ENCODE measurements at places on chromosomes 7 and 10. TPM values are rescaled to one million over a fixed set of nuclear protein-coding genes. Genes with fewer than 3 reads are reported as not detected.

The SMKR1 gene
- total RNA-seq: 3.7 TPM

The PRKG1 gene
- 15.5 TPM for total RNA-seq

The IL6 gene
- total RNA-seq: not detected

The MCU gene
- total RNA-seq: 51.8 TPM

The DDC gene
- 0.82 TPM for total RNA-seq

The CHN2 gene
- total RNA-seq: 96.6 TPM

The EVX1 gene
- not detected for total RNA-seq

The ADAMTS14 gene
- total RNA-seq: 0.41 TPM

The TNS3 gene
- total RNA-seq: 6.1 TPM

The SIRT1 gene
- total RNA-seq: 45.7 TPM

The A1CF gene
- not detected for total RNA-seq

The CNTNAP2 gene
- total RNA-seq: 110 TPM

The SPAM1 gene
- not detected for total RNA-seq

The LIPN gene
- total RNA-seq: not detected

The HOXA7 gene
- total RNA-seq: not detected

The LRRC18 gene
- total RNA-seq: not detected

The MICALL2 gene
- 3.7 TPM for total RNA-seq

GRCh38 chr10:122450353-122450990 lies 4.0 kb upstream of the ARMS2 start:
- no peak for DNase-seq

DNA sequence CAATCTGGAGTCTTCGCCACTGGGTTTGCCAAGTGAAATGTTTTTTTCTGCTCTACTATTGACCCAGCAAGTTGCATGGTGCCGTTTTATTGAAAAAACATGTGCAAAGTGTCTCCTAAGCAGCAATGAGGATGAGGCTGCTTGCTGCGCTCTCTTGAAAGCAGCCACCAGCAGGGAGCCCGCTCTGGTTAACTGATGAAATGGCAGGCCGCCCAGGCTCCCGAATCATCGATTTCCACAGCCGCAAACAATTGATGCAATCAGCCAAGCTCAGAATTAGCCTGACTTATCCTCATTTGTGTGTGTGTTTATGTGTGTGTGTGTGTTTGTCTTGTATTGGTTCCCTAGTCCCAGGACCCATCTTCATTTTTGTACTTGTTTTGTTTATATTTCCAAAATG lies 22.2 kb upstream of the LYZL1 start:
- DNase-seq: no peak

DNA sequence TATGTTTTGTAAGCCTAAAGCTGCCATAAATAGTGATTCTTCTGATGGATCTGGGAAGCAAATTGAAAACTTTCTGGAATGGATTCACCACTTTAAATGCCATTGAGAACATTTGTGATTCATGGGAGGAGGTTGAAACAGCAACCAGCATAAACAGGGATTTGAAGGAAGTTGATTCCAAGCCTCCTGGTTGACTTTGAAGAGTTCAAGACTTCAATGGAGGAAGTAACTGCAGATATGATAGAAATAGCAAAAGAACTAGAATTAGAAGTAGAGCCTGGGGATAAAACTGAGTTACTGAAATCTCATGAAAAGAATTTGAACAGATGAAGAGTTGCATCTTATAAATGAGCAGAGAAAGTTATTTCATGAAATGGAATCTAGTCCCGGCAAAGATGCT lies 99.2 kb downstream of the LRRC4 start:
- DNase-seq: no peak

GRCh38 chr10:96532523-96532922 lies 18.8 kb upstream of the TLL2 start:
- no peak for DNase-seq

GRCh38 chr7:139730746-139731612 lies 46.8 kb downstream of the HIPK2 start:
- no peak for DNase-seq

DNA sequence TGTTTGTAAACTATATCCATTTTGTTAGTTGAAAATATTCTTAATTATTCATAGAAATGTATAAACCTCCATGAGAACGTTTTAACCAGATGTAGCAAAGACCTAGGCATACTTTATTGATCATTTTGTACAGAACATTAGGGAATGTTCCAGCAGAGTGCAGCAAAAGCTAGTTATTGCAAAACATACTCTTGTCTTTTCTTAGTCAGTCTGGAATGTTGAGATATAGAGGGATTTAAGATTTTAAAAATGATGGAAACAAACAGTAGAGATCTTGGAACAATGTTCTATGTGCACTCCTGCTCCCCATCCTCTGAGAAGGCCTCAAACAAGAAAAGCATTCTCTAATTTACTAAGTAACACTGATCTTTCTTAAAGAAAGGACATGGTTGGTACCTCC lies 292.1 kb downstream of the BBS9 start:
- no peak for DNase-seq

DNA sequence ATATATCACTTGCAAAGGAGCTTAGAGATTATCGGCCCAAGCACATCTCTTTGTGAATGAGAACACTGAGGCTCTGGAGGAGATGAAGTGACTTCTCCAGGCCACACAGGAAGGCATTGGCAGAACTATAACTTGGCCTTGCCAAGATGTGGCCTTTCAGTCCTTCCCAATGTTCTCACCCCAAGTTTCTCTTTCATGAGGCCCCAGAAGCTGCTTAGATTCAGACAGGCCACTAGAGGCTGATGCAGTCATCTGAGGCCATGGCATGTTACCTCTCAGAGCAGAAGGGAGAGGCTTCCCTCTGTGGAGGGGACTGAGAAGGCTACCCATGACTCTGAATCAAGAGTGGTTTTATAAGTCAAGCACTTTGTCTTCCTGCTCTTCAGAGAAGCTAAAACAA lies 1003.7 kb downstream of the LRMDA start:
- DNase-seq: no peak

- no peak for DNase-seq
Measured at GRCh38 chr10:69892816-69893215, 91.1 kb downstream of the COL13A1 start.

- no peak for DNase-seq
Measured at GRCh38 chr7:47725031-47725780, 143.3 kb upstream of the TNS3 start.

DNA sequence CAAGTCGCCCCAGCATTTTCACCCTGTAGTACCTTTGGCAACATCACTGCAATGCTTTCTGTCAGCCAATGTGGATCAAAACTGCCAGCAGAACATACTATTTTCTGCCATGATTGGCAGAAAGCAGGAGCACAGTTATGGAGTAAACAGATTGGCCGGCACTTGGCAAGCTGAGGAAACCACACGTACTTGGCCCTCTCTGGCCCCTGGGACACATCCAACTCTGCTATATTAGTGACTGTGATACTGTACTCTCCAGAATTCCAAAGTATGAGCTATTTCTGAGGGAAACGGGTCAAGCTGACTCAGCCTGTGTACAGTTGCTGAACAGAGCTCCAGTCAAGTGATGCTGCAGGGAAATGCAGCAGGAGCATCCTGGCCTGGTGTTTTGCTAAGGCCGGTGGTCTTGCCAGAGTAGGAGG lies 39.8 kb upstream of the LANCL2 start:
- no peak for DNase-seq

GRCh38 chr7:111414374-111414773 lies 147.9 kb downstream of the IMMP2L start:
- no peak for DNase-seq

DNA sequence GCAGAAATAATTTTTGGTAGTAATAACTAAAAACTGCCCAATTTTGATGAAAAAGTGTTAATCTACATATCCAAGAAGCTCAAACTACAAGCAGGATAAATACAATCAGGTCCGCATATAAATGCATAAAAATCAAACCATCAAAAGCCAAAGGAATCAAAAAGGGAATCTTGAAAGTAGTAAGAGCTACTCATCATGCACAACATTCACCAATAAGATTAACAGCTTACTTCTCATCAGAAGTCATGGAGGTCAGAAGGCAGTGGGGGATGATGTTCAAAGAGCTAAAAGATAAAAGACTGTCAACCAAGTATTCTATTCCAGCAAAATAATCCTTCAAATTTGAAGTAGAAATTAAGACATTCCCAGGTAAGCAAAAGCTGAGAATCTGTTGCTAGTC lies 76.4 kb downstream of the CRPPA start:
- DNase-seq: no peak

GRCh38 chr10:22344249-22344648 lies 1.0 kb upstream of the SPAG6 start:
- DNase-seq: no peak

DNA sequence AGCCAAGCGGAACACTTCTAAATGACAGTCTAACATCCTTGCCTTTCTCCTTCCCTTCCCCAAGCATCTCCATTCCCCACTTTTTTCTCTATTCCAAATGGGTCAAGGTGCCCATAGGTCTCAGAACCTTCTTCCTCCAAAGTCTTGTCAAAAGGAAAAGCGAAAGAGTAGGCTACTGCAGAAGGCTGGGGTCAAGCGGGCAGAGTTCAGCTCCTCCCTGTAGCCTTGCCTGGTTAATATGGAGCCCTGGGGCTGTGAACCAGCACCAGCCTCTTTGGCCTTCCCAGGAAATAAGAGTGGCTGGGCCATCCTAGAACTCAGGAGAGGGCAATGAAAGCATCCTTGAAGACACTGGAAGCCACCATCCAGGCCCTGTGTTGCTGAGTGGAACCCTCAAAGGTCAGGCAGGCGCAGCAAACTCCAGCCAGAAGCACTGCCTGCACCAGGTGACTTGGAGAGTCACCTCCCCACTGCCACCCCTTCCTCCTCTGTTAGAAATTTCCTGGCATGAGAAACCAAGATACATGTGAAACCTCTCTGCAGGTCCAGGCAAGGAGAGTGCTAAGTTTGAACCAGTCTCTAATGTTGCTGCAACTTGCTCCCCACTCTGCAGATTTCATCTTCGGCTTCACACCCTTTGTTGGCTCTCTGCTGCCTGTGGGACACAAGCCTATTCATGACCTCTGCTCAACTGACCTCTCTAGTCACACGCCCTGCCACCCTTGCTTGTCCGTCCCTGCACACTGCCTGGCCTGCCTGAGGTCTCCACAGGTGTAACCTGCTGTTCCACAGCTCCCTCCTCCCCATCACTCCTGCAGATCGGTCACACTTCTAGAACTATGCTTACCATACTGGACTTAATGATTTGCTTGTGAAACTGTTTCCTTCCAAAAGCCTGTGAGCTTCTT lies 74.9 kb downstream of the SH3PXD2A start:
- no peak for DNase-seq

DNA sequence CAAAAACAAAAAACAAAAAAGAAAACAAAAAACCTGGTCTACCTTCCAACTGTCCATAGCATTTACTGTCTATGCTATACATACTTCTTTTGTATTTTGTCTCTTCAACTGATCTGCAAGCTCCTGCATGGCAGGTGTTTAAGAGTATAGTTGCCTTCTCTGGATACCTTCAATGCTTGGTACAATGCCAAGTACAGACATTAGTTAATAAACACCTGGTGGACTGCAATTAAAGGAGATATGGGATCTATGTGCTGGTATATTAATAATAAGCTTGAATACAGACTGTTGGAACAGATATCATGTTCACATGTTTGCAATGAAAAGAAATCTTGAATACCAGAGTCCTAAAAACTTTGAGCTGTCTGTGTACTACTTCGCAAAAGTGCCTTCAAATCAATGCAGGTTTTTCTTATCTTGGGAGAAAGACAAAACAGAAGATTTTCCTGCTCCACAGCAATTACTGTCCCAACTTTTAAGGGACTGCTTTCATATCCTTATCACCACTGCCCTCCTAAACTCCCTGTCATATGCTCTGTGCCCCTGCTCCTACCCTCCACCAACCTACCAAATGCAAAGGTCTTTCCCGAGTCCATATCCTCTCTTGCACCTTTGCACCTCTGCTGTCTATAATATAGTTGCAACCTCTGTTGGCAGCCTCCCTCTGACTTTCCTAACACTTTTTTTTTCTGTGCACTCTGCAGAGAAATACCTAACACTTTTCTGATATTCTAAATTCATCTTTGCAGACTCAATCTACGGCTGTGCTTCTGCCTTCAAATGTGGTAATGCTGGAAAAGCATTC lies 85.1 kb downstream of the DNMBP start:
- no peak for DNase-seq

GRCh38 chr7:105581066-105581811 lies at the start of gene EFCAB10:
EFCAB10 (minus strand) TSS chr7:105581493; CDS start chr7:105581463, 30 bp downstream.
- DNase-seq: peak; percentile 77

GRCh38 chr10:70856454-70856853 lies 31.9 kb downstream of the PCBD1 start:
- no peak for DNase-seq

DNA sequence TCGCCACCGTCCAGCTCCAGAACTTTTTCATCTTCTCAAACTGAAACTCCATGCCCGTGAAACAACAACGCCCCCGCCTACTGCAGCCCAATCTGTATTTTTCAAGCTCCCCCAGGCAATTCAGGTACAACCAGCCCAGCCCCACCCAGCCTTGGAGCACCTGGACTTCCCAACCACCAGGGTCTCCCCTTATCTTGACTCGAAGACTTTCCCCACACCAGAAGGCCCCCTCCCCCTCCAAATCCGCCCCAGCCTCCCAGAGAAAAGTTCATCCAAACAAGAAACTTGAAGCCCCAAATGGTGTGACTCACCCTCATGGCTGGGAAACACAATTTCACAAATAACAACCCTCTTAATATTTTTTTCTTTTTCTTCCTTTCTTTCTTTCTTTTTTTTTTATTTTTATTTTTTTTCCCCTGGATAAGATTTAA lies 10.6 kb downstream of the ZCCHC24 start:
- no peak for DNase-seq

- DNase-seq: no peak
Measured at GRCh38 chr10:96665306-96665705, 55.0 kb downstream of the PIK3AP1 start.

- DNase-seq: no peak
Measured at GRCh38 chr7:80731281-80731680, 92.8 kb downstream of the CD36 start.

GRCh38 chr7:26182706-26183105 lies 17.8 kb downstream of the HNRNPA2B1 start:
- DNase-seq: no peak

All from frontal cortex (tissue), 4 donors.